ENCODE measurements at places on chromosomes 2 and 18.

GRCh38 chr2:50347358-50348044 lies 684.4 kb downstream of the NRXN1 start:
- DNase-seq, result no peak

DNA sequence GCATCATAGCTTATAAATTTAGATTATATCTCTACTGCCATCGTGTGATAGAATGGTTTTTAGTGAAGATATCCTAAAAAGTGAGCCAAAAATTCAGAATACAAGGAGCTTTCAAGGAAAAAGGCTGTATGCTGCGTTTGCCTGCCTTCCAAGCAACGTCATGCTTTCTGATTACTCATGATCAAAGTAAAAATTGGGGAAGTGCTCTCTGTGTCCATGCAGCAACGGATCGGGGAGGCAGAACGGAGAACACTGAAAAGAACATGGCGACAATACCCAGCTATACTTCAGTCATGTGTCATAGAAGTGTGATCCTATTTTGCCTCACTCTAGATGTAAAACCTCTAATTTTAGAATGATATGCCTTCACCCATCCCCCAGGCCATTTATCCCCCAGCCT lies 185.7 kb downstream of the SUCLG1 start:
- no peak for DNase-seq

- DNase-seq, result no peak
Observed at GRCh38 chr18:41753826-41754225, 201.2 kb upstream of the PIK3C3 start.

DNA sequence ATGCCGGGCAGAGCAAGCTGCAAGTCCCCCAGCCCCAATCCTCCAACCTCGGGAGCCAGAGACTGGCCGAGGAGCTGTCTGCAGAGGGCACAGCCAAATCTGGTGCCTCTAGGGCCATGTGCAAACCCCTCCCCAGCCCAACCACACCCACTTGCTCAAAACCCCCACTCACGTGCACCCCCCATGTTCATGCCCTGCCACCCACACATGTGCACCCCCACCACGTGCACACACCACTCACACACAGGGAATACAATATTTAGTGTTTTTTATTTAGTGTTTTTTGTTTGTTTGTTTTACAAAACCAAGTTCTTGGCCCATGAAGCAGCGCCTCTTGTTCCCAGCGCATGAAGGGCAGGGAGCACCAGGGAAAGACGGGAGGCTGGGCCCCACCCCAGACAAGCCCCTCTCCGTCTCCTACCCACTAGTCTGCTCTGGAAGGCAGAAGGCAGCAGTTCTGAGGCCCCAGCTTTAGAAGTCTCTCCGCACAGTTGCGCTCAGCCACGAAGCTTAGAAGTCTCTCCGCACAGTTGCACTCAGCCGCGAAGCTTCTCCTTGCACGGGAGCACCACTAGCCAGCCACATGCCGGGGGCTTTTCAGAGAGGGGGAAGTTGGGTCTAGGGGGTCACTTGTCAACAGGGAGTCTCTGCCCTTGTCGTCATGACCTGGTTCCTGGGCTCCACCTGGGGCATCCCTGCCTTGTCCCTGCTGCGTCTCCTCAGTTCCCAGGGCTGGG lies 276.1 kb upstream of the HDAC4 start:
- DNase-seq, result no peak

DNA sequence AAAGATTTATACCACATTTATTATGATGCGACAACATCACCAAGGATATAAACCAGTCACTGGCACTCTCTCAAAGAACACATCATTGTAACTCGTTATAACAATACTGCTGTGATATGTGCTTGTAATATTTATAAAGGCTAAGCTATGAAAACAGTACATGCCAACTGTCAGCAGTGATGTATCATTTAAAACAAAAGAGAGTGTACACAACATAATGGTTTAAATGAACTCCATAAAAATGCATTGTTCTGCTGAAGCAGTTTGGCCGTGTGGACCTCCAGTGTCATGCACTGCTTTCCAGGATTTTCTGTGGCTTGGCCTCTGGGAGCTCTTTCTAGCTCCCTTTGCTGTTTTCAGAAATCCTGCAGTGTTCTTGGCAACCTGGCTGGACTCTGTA lies 215.6 kb downstream of the MTX2 start:
- no peak for DNase-seq

- no peak for DNase-seq
Observed at GRCh38 chr18:10705786-10706185, 180.0 kb downstream of the NAPG start.

GRCh38 chr2:197079832-197080555 lies 153.5 kb upstream of the PGAP1 start:
- no peak for DNase-seq

- no peak for DNase-seq
Observed at GRCh38 chr2:187461294-187462261, 13.5 kb upstream of the CALCRL start.

GRCh38 chr18:79515944-79516351 lies 120.2 kb downstream of the NFATC1 start:
- no peak for DNase-seq

DNA sequence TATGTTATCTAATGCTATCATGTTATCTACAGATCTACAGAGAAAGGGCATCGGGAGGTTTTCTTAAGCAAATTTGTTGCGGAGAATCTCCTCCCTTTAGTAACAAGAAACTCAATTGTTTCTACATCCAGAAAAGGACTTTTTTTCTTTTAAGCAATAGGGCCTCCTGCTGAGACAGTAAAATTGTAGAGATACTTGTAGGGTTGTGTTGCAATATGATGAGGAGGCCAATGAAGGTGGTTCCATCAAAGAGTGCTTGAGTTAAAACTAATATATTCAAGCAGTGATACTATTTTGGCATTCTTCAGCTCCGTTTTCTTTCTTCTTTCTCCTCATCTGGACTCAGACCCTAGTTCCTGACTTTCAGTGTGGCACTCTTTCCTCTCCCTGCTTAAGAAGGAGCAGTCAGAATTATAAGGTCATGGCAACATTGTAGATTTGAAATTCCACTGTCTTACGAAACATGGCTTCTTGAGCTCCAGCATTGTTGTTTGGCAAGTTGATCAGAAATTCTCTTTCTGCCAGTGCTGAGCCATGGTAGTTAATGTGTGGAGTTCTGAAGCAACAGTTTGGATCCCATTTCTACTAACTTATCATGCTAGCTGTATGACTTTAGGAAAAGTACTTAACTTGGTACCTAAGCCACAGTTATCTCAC lies 202.0 kb upstream of the SLC14A2 start:
- DNase-seq, result no peak

GRCh38 chr2:207395535-207396251 lies 134.1 kb upstream of the CREB1 start:
- DNase-seq, result no peak

GRCh38 chr2:144663207-144663606 lies 143.3 kb upstream of the ZEB2 start:
- DNase-seq, result no peak

- no peak for DNase-seq
Observed at GRCh38 chr2:27690052-27690451, 26.4 kb downstream of the SLC4A1AP start.

GRCh38 chr2:121925466-121925865 lies 170.0 kb downstream of the TSN start:
- DNase-seq, result no peak

DNA sequence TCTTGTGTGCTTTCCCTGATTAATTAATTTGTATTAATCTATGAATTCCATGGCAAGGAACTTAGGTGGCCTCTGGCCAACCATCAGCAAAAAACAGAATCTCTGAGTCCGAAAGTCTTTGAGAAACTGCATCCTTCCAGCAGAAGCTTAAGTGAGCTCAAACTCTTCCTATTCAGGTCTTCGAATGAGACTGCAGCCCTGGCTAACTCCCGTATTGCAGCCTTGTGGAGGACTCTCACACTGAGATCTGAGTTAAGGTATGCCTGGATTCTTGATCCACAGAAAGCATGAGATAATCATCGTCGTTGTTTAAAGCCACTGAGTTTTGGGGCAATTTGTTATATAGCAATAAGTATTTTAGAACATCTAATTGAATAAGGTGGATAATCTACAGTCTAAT lies 1143.9 kb upstream of the NXPH2 start:
- DNase-seq, result no peak

- DNase-seq, result no peak
Observed at GRCh38 chr2:139218181-139218580, 438.0 kb upstream of the NXPH2 start.

DNA sequence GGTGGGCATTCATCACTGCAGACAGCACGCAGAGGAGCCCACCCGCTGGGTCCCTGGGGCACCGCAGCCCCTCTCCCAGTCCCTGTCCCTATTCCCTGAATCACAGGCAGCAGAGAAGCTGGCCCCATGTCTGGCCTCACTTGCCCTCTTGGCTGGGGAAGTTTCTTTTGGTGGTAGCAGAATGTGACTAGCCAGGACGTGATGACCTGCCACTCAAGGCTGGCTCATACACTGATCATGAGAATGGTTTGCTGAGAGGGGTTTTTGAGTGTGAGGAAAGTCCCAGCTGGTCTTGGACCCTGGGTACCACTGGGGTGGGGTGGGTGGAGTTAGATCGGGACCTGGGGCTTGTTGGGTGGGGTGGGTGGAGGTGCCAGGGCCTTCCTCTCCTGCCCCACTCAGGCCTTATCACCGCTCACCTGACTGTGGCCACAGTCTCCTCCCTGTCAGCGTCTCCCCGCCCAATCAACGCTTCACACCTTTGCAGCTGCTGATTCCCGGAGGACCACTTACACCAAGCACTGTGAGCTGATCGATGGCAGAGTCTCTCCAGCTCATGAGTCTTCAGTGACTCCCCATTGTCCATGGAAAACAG lies 28.9 kb upstream of the FOSL2 start:
- no peak for DNase-seq

DNA sequence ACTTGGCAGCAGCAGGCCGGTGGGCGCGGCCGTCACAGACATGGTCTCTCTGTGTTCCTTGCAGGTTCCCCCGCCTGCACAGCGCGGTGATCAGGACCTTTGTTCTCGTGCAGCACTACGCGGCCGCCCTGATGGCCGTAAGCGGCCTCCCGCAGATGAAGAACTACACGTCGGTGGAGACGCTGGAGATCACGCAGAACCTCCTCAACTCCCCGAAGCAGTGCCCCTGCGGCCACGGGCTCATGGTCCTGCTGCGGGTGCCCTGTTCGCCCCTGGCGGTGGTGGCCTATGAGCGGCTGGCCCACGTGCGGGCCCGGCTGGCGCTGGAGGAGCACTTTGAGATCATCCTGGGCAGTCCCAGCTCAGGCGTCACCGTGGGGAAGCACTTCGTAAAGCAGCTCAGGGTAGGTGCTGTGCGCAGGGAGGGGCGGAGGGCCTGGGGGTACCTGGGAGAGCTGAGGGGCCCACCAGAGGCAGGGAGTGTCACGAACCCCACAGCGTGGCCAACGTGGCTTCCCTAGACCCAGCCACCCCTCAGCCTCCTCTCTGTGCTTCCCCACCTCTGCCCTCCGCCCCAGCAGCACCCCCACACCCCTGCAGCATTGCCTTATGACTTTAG lies 59.3 kb downstream of the NTSR2 start:
- no peak for DNase-seq

DNA sequence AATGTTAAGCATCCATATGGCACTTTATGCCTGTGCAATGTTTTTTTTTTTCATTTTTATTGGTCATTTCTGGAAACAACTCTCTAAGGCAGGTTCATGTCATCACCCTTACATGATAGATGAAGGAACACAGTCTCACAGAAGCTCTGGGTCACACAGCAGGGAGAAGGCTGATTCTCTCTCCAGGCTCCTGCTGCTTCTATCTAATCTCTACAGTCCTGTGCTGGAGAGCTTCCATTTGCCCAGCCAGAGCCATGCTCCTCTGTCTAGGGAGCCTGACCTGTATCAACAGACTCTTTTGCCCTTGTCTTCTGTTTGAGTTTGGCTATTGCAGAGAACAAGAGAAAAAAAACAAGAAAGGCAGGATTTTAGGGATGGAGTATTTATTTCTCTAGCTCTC lies 584.8 kb downstream of the MBD2 start:
- no peak for DNase-seq

GRCh38 chr2:86072271-86072858 lies 33.3 kb downstream of the POLR1A start:
- peak; percentile 18 for DNase-seq
